ENCODE measurements at places on chromosomes 5 and 9. TPM values are rescaled to one million over a fixed set of nuclear protein-coding genes. Genes with fewer than 3 reads are reported as not detected.
A peak's percentile ranks its signal among the peaks of the same experiment; 100 is the strongest.

The PDZD2 gene
- polyA plus RNA-seq = 3.1 TPM

The GALNT12 gene
- polyA plus RNA-seq = 0.19 TPM

- peak; percentile 58 for DNase-seq
Observed at GRCh38 chr5:126527892-126528291, 67.1 kb downstream of the ALDH7A1 start.

- no peak for DNase-seq
Observed at GRCh38 chr9:112494153-112494552, 7.5 kb downstream of the KIAA1958 start.

DNA sequence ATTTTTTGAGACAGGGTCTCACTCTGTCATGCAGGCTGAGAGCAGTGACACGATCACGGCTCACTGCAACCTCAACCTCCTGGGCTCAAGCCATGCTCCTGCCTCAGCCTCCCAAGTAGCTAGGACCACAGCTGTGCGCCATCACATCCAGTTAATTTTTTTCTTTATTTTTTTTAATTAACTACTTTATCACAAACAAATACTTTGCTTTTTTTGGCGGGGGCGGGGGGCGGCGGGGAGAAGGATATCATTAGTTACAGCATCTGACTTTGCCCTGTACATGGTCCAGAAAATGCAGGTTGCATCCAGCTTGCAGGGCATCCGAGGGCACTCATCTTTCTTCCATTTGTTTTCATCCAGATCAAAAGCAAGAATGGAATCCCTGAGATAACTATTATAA lies 201.8 kb upstream of the IER5L start:
- DNase-seq = no peak

- no peak for DNase-seq
Observed at GRCh38 chr9:133539991-133540697, 5.6 kb downstream of the ADAMTSL2 start.

All from foreskin keratinocyte (primary cell).